ENCODE measurements at places on chromosomes 12 and 14.

GRCh38 chr14:71952381-71953363 is 20.4 kb downstream of the RGS6 start:
- no peak for DNase-seq

DNA sequence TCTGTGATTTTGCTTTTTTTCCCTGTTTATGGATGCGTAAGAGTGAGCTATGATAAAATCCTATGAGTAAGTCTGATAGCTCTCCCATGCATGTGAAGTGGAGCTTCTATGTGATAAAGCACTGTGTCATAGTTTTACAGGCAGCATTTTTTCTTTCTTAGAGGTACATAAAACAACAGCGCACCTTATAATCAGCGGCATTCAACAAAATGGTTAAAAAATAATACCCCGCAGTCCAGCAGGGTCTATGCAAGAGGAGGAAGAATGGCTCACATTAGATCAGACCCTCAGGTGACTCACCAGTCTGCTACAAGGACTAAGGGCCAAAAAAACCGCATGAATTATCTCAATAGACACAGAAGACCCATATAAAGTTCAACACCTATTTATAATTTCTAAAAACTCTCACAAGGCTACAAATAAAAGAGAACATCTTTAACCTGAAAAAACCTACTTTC is 33.0 kb upstream of the TMEM179 start:
- no peak for DNase-seq

GRCh38 chr12:62640910-62641448 is 174.4 kb downstream of the MON2 start:
- peak; percentile 37 for DNase-seq

GRCh38 chr12:14572401-14572800 is 4.7 kb upstream of the PLBD1 start:
- no peak for DNase-seq

DNA sequence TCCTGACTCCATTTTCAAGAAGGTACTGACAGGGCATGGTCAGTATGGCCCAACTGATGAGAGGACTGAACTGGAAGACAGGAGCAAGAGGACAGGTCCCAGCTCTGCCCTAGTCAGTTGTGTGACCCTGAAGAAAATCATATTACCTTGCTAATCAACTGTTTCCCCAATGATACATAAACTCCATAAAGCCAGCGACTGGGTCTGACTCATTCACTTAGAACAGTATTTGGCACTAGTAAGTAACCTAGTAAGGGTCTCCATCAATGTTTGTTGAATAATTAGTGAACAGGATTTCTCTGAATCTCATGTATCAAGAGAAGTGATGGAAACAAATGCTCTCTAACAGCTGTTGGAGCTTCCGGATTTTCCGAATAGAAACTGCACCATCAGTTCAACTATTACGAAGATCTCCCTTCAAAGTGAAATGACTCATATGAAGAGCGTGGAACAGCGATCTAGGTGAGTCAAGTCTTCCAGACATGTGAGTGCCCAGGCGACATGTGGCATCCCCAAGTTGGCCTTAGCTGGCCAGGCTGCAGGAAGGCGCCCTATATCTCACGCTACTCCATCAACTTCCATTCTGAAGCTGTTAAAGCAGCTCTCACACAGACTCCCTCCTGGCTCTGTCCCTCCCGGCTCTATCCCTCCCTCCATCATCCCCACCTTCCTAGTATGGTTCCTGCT is 94.5 kb downstream of the TTC7B start:
- no peak for DNase-seq

- no peak for DNase-seq
Measured at GRCh38 chr14:77197988-77198387, 16.4 kb downstream of the TMEM63C start.

GRCh38 chr14:54691525-54692283 is 124.8 kb downstream of the SAMD4A start:
- DNase-seq: peak; percentile 76

- no peak for DNase-seq
Measured at GRCh38 chr12:108240027-108240785, 98.9 kb downstream of the CMKLR1 start.

GRCh38 chr12:121515615-121516014 is 65.2 kb downstream of the KDM2B start:
- no peak for DNase-seq

DNA sequence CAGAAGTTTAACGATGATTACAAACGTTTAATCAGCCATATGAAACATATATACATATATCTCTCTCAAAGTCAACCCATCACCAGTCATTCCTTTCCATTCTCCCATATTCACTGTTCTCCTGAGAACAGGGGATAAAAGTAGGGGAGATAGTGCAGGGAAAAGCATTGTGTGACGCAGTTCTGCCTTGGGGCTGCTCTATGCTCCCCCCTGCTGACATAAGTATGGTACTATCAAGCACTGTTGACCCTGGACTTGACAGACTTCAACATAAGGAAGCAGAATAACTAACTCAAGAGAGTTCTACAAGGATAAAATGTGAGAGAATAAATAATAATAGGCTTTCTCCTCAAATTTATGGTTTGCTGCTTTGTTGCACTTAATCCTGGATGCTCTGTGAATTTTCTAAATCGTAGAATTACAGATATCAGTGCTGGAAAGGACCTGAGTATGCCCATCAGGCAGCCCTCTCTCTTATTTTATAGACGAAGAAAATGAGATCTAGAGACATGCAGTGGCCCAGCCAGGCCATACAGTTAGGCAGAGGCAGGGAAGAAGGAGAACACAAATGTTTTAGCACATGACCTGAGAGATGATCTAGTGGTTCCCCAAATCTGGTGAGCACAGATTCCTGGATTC is 87.2 kb downstream of the SCN8A start:
- peak; percentile 76 for DNase-seq

GRCh38 chr12:32894566-32894965 is 2.0 kb downstream of the PKP2 start:
- no peak for DNase-seq

GRCh38 chr12:11771895-11772502 is 122.5 kb downstream of the ETV6 start:
- DNase-seq: no peak

DNA sequence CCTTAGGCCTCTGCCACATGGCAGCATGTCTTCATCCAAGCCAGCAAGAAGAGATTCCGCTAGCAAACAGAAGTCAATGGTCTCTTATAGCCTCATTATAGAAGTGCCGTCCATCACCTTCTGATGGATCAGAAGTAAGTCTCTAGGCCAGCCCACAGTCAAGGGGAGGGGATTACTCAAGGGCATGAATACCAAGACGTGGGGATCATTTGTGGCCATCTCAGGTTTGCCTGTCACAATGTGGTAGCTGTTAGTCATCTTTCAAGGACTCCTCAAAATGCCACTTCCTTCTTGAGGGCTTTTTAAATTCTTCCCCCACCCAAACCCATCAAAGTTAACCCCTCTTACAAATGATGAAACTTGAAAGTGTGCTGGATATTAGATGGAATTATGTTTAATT is 8.1 kb upstream of the ADCY6 start:
- no peak for DNase-seq

DNA sequence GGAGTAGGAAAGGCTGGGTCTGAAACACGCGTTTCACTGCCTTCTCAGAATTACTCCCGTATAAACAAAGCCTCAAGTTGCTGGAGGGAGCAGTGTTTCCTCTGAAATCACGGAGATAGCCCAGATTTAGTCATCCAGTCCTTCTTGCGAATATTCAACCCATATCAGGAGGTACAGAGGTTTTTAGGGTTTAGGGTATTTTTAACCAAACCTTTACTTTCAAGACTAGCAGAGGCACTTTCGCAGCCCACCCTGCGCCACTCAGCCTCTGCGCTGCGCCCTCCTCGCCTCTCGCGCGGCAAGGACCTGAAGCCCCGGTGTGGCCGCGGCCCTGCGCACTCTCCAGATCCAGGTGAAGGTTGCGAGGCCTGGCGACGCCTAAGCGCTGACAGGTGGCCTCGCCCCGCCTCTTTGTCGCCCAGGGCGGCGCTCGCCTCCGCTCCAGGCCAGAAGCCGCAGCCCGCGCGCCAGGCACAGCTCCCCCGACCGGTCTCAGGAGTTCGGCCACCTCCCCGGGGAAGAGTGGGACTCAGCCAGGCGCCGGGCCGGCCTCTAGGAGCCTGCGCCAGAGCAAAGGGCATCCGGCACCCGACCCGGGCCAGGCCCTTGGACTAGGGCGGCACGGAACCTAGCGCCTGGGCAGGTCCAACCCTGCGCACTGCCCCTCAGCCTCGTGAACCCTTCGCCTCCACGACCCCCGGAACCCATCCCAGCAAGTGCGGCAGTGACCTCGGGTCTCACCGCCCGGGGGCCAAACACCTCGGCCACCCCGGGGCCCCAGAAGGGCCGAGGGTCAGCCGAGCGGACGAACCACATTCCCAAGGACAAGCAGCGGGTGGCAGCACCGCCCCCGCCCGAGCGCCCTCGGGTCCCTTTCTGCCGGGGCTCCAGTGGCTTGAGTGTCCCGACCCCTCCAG is 1.8 kb upstream of the SAMD4A start:
- DNase-seq: peak; percentile 62

DNA sequence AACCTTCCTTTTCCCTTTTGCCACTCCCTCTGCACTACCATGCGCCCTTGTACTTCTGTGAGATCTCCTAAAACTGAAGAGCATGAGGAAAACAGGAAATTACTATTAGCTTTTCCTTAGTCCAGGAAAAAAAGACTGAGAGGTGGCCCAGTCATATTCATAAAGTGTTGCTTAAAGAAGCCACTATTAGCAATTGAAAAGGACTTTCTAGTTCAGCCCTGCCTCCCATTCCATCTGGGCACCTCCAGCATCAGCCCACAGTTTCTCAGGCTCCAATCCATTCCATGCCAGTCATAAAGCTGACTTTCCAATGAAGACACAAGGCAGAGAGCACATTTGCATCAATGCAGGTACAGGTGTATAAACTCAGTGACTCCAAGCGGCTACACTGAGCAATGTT is 19.9 kb upstream of the AMIGO2 start:
- no peak for DNase-seq

GRCh38 chr14:73014105-73014504 is 12.8 kb downstream of the ZFYVE1 start:
- peak; percentile 48 for DNase-seq

DNA sequence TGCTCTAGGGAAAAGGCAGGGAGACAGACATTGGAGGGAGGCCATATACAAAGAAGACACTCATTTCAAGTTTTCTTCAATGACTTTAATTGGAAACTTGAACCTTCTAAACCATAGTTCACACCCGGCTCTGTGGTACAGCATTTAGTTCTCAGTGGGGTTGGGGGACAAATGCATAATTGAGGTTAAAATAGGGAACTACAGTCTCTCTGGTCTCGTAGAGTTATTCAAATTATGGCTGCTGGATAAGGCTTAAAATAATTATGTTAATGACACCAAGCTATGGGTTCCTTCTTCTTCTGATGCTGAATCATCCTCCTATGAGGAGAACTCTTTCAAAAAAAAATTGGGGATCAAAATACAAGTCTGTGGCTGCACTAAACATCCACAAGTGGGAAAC is 3.8 kb upstream of the RPAP3 start:
- DNase-seq: no peak

DNA sequence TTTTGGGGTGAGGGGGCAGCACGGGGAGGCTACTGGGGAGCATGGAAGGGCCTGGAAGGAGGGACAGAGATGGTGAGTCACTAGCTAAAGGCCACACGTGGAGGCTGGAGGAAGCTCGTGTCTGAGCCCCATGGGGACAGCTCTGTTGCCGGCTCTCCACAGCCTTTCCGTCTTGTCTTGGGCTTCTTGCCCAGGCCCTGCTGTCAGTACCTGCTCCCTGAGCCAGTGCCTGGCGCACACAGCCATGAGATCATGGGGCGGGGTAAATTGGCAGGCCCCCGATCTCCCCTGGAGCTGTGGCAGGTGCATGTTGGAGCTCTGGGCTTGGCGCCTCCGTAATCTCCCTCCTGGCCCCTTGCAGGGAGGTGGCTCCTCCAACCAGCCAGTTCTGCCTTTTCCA is 16.1 kb upstream of the KRT80 start:
- DNase-seq: peak; percentile 75

DNA sequence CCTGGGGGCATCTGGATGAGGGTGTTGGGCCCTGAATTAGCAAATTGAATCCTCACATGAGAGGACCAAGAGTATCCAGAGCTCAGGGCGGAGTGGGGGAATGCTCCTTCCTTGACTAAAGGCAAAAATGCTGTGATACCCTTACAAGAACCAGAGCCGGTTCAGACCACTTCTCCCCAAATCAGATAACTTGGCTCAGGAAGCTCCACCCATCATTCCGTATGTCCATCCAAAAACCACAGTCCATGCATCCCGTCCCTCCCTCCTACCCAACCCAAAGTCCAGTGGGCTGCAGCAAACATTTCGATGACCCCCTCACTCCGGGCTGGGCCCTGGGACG is 22.4 kb downstream of the DIO3 start:
- DNase-seq: no peak

- DNase-seq: no peak
Measured at GRCh38 chr14:103772078-103772712, 56.6 kb downstream of the ZFYVE21 start.

DNA sequence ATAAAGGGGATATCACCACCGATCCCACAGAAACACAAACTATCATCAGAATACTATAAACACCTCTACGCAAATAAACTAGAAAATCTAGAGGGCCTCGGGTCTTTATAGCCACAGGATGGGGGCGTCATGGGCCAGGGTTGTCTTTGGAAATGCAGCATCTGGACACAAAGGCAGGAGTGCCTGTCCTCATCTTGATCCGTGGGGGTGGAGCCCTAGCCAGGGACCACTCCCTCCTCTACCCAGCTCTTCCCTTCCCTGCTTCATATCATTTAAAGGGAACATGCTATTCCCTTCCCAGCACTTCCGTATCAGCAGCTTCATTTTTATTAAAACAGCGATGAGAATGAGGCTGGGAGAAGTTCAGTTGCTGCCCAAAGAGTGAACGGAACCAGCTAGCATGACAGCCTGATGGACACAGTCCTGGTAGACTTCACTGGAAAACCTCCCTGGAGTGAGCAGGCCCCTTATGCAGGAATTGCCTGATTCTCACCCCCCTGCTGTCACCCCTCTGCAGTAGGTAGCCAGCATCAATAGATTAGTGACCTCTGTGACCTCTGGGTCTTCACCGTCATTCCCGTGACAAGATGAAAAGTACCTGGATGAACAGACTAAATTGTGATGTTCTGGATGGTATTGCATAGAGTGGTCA is 251.4 kb upstream of the RGS6 start:
- no peak for DNase-seq

DNA sequence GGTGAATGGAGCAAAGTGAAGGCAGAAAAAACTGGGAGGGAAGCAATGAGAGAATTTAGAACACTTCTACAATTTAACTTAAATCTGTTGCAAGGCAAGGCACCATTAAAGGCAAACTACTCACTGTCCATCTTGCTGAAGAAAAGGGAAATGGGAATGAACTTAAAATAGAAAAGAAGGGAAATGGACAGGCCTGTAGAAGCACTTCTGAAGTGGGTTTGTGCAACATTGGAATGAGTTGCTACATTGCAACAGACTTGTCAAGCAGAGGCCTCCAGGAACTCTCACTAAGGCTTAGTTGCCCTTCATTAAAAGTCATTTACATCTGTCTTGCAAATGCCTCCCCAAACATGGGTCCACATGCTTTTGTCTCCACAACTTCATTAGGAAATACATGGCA is 13.7 kb upstream of the OR10AD1 start:
- DNase-seq: no peak

- DNase-seq: peak; percentile 60
Measured at GRCh38 chr14:60721326-60722106, 2.6 kb downstream of the SIX4 start.

GRCh38 chr12:52751795-52752194 is 25.4 kb downstream of the KRT76 start:
- no peak for DNase-seq
